ENCODE measurements at places on chromosomes 11 and 22.

DNA sequence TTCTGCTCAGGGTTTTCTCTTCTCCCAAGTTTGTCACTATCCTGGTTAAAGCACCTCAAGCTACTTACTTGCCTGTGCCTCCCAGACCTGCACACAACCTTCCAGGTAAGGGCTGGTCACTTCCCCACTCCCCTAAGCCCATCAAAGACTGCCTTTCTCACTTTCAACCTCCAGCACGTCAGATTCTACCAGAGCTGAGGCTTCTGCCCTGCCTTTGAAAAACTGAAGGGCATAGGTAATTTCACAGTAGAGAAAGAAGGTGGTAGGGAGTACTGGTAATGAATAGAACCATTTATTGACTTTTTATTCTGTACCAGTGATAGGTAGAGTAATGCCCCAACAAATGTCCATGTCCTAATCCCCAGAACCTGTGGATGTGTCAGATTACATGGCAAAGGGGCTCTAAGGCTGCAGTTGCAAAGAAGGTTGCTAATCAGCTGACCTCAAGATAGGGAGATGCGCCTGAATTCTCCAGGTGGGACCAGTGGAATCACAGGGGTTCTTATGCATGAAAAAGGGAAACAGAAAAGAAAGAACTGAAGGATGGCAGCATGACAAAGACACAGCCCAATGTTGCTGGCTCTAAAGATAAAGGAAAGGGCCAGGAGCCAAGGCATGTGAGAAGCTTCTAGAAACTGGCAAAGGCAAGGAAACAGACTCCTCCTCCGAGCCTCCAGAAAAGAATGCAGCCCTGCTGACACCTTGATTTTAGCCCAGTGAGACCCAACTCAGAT, 89.0 kb downstream of the SLC1A2 start:
- no peak overlapping the region for H3K4me3 ChIP-seq
- H3K27me3 ChIP-seq: no peaks in the 10 kb centered on the region
- no peaks in the 10 kb centered on the region for H3K36me3 ChIP-seq
- H3K27ac ChIP-seq: no peak overlapping the region

GRCh38 chr11:80443177-80443576, 1002.3 kb upstream of the TENM4 start:
- H3K27ac ChIP-seq: no peak overlapping the region
- H3K4me1 ChIP-seq: no peaks in the 10 kb centered on the region
- H3K4me3 ChIP-seq: no peak overlapping the region
- no peaks in the 10 kb centered on the region for H3K27me3 ChIP-seq

- peaks cover 45% of the 10 kb centered on the region for H3K36me3 ChIP-seq
- no peak for ATAC-seq
- H3K27me3 ChIP-seq: no peaks in the 10 kb centered on the region
- H3K27ac ChIP-seq: no peak overlapping the region
- H3K4me1 ChIP-seq: peaks cover 94% of the 10 kb centered on the region
- no peak overlapping the region for H3K4me3 ChIP-seq
Measured at GRCh38 chr11:74638869-74639268, 46.5 kb downstream of the POLD3 start.

DNA sequence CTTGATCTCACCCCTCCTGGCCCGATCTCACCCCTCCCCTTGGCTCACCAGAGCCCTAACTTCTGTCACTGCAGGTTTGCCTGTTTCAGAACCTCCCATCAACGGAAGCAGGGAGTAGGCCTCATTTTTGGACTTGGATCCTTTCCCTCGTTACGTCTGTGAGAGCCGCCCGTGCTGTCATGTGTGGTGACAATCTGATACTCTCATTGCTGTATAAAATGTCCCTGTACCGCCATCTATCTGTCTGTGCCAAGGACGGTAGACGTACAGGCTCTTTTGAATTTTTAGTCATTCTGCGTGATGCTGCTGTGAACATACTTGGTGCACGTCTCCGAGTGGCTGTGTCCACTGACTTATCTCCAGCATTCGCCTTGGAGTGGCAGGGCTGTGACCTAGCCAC, 1163.1 kb downstream of the BRD1 start:
- H3K27ac ChIP-seq: no peak overlapping the region
- no peaks in the 10 kb centered on the region for H3K4me1 ChIP-seq
- H3K27me3 ChIP-seq: peaks cover 36% of the 10 kb centered on the region
- H3K36me3 ChIP-seq: no peaks in the 10 kb centered on the region
- ATAC-seq: no peak
- no peak overlapping the region for H3K4me3 ChIP-seq

GRCh38 chr11:128643661-128644317, 50.1 kb upstream of the FLI1 start:
- no peaks in the 10 kb centered on the region for H3K4me1 ChIP-seq
- H3K27me3 ChIP-seq: no peaks in the 10 kb centered on the region
- no peak overlapping the region for H3K27ac ChIP-seq
- no peak overlapping the region for H3K4me3 ChIP-seq
- ATAC-seq: no peak

DNA sequence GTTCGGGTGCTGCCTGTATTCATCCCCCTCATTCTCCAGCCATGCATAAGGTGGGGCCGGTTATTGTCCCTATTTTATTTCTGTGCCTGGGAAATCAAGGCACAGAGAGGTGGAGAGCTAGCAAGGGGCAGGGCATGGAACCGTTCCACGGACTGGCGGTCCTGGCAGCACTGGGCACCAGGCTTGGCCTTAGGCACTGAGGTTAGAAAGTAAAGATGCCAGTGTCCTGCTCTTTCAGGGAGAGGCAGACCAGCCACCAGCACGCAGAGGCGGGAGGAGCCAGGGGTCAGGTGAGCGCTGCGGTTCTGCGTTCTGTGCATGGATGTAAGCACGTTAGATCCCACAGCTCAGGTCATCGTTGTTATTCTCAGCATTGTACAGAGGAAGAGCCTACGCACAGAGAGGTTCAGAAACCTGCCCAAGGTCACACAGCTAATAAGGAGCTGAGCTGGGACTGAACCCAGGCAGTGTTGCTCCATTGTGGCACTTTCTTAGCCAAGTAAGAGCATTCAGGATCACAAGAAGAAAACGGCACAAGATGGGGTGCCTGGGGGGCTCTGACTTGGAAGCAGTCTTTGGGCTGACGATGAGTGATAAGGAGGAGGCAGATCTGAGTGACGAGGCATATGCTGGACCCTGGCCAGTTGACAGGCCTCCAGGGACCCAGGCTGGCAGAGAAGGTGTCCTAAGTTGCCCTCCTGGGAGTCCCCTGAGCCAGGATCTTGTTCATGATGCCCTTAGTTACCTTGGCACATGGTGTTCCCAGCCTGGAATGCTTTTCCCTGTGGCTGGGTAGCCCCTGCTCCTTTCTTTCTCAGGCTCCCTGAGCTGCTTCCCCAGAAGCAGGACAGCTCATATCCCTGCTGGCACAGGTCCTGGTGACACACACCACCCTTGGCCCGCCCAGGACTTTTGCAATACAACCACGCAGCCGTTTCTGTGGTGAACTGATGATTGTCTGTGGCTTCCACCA, 41.1 kb downstream of the OSBPL5 start:
- H3K27me3 ChIP-seq: no peaks in the 10 kb centered on the region
- H3K36me3 ChIP-seq: no peaks in the 10 kb centered on the region

DNA sequence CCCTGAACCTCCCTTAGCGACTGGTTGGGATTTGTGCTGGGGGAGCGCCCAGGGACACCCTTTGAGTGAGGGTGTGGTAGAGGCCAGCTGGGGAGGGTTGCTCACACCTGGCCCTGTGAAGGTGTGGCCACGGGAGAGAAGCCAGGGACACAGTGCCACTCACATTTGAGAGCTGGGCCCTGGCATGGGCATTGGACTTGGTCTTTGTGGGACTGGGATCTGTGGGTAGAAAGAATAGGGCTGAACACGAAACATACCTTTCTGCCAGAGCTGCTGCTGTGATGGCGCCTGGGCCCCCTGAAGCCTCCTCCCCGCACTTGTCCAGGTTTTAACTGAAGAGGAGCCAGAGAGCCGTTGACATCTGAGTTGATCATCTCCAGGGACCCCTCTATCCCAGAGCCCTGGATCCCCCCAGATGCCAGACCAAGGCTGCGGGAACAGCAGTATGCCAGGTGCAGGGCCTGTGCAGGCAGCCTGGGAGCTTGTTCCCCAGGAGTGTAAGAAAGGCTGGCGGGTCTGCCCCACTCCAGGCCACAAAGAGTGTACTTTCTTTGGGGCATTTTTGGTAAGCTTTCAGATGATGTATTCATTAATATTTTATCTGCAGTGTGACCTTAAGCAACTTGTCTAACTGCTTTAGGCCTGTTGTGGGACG, 284.1 kb downstream of the TBC1D22A start:
- no peak for ATAC-seq
- no peaks in the 10 kb centered on the region for H3K36me3 ChIP-seq
- H3K27ac ChIP-seq: no peak overlapping the region
- H3K4me1 ChIP-seq: peaks cover 6% of the 10 kb centered on the region

- H3K27ac ChIP-seq: no peak overlapping the region
- no peaks in the 10 kb centered on the region for H3K27me3 ChIP-seq
- ATAC-seq: no peak
- no peaks in the 10 kb centered on the region for H3K36me3 ChIP-seq
- no peak overlapping the region for H3K4me3 ChIP-seq
- peaks cover 3% of the 10 kb centered on the region for H3K4me1 ChIP-seq
Measured at GRCh38 chr22:40726514-40726913, 47.2 kb downstream of the MCHR1 start.

DNA sequence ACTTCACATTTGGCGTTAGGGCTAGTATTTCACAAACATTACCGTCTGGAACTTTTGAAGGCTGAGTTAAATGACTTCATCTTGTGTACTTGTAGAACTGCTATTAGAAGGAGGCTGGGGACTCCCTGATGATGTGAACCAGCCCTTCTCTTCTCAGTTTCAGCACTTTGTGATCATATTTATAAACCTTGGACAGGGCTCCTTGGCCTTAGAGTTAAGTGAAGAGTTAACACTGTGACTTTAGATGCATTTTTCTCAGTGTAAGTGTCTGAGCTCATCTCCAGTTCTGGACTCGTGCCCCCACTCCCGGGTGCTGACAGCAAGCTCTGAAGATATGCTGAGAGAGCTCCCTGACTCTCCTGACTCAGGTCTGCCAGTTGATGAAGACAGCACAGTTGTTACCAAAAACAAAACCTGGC, 8.4 kb downstream of the MIAT start:
- ATAC-seq: no peak
- no peaks in the 10 kb centered on the region for H3K4me1 ChIP-seq
- H3K27me3 ChIP-seq: peaks cover 66% of the 10 kb centered on the region
- H3K4me3 ChIP-seq: no peak overlapping the region
- H3K36me3 ChIP-seq: no peaks in the 10 kb centered on the region

DNA sequence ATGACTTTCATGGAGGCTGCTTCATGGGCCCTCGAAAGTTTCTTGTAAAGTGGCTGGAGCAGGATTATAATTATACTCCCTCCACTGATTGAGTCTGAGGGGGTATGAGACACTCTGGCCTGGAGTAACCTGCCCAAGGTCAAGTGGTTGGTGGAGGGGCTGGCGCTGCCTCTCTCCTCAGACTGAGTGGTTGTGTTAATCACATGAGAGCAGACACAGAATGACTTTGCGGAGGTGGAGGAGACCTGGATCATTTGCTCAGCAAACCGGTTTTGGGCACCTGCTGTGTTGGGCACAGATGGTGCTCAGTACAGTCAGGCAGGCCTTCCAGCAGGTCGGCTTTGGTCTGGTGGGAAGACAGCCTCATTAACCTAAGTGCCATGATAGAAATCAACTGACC, 11.8 kb downstream of the BCR start:
- no peak overlapping the region for H3K4me3 ChIP-seq
- H3K36me3 ChIP-seq: peaks cover 24% of the 10 kb centered on the region
- ATAC-seq: no peak
- H3K4me1 ChIP-seq: no peaks in the 10 kb centered on the region

DNA sequence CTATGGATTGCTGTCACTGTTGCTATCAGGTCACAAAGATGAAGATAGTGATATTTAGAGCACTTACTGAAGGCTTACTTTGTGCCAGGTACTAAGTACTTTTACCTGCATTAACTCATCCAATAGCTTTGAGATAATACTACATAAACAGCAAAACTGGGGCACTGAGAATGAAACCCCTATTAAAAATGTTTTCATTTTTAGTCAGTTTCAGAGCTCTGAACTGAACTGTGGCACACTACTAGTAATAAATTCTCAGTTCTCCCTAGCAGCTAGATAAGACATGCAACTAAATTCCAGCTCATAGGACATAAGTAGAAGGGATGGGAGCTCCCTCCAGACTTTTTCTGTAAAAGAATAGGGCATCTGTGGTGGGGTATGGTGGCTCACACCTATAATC, 24.0 kb downstream of the ARFGAP3 start:
- ATAC-seq: no peak
- no peaks in the 10 kb centered on the region for H3K4me1 ChIP-seq
- H3K4me3 ChIP-seq: no peak overlapping the region
- H3K27ac ChIP-seq: no peak overlapping the region

- no peaks in the 10 kb centered on the region for H3K4me1 ChIP-seq
- ATAC-seq: no peak
- no peaks in the 10 kb centered on the region for H3K36me3 ChIP-seq
- H3K4me3 ChIP-seq: no peak overlapping the region
- no peaks in the 10 kb centered on the region for H3K27me3 ChIP-seq
Measured at GRCh38 chr22:29043906-29044575, 17.6 kb downstream of the C22orf31 start.

- H3K27me3 ChIP-seq: peaks cover 34% of the 10 kb centered on the region
- H3K27ac ChIP-seq: no peak overlapping the region
- H3K4me3 ChIP-seq: no peak overlapping the region
- no peaks in the 10 kb centered on the region for H3K36me3 ChIP-seq
- no peak for ATAC-seq
Measured at GRCh38 chr11:19474211-19474610, 233.5 kb upstream of the E2F8 start.

DNA sequence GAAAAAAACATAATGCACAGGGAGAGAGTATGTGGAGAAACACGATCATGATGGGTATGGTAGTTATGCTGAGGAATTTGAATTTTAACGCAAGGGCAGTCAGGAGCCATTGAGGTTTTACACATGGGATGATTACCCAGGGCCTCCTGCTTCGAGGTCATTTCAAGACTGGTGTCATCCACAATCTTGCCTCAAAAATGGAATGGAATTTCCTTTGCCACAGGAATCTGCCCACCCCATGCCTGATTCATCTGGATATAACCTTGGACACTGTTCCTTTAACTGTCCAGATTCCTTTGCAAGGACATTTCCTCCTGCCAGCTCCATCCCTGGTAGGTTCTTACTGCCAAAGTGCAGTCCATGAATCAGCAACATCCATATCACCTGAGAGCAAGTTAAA, 655.9 kb upstream of the TENM4 start:
- no peak overlapping the region for H3K4me3 ChIP-seq
- no peaks in the 10 kb centered on the region for H3K27me3 ChIP-seq
- no peaks in the 10 kb centered on the region for H3K36me3 ChIP-seq

DNA sequence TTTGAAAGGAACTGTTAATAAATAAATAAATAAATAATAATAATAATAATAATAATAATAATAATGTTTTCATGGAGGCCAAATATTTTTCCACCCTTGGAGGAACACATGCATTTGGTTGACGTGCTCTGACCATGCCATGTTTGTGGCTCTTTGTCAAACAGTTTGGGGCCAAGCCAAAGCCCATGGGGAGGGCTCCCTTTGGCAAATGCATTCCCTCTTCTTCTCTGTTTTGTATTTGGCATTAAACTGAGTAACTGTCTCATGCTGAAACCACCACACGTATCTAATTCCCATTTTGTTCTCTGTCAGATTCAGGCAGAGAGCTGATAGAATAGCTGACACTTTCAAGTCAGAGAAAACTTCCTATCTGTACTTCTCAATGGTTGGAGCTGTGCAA, 68.6 kb upstream of the PAX6 start:
- no peaks in the 10 kb centered on the region for H3K4me1 ChIP-seq
- ATAC-seq: no peak
- no peak overlapping the region for H3K4me3 ChIP-seq
- H3K27me3 ChIP-seq: peaks cover 56% of the 10 kb centered on the region
- no peak overlapping the region for H3K27ac ChIP-seq

Data from gastroesophageal sphincter (tissue), 4 donors.